ENCODE measurements at places on chromosomes 6 and 20.

- no peak for DNase-seq
Observed at GRCh38 chr6:22295145-22295544, 1.7 kb downstream of the PRL start.

- no peak for DNase-seq
Observed at GRCh38 chr6:126367849-126368248, 27.9 kb downstream of the CENPW start.

- no peak for DNase-seq
Observed at GRCh38 chr6:157547112-157547511, 166.1 kb downstream of the ZDHHC14 start.

DNA sequence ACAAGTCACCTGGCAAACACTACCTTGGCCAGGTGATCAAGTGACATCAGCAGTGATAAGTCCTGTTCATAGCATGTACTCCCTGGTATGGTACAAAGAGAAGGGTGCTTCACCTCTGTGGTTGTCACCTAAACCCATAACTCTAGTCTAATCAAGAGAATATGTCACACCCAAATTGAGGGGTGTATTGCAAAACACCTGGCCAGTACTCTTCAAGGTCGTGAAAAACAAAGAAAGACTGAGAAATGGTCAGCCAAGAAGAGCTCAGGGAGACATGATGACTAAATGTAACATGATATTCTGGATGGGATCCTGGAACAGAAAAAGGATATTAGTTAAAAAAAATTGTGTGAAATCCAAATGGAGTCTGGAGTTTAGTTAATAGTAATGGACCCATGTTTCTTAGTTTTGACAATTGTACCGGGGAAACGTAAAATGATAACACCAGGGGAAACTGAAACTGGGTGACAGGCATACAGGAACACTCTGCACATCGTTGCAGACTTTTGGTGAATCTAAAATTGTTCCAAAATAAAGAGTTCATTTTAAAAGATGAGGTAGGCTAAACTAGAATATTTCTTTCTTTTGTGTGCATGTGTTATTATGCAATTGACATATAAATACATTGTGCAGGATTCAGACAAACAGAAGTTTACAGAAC, 262.0 kb downstream of the CDC5L start:
- DNase-seq, result no peak

GRCh38 chr6:167455371-167455770, 130.5 kb downstream of the TTLL2 start:
- DNase-seq, result no peak

DNA sequence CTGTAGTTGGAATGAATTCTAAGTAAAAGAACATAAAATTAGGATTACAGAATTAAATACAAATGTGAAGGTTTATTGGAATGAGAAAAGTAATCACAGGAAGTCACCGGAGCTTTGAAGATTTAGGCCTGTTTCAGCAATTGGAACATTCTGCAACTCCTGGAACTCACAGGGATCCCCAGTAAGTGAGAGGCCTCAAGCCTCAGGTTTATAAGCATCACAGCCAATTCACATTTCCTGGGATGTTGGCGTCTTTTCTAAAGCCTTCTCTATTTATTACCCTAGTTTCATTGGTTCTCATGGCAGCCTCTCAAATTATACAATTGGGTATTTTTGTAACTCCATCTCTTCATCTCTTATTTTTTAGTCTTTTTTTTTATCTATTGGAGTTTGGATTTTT, 90.4 kb upstream of the HIVEP1 start:
- no peak for DNase-seq

- no peak for DNase-seq
Observed at GRCh38 chr20:33539129-33539528, 49.2 kb downstream of the CBFA2T2 start.

GRCh38 chr20:62860924-62861691, 514 bp downstream of the TCFL5 start:
- DNase-seq, result no peak

GRCh38 chr6:129140526-129140925, 257.6 kb downstream of the LAMA2 start:
- no peak for DNase-seq

GRCh38 chr6:43922426-43923375, 152.7 kb downstream of the VEGFA start:
- no peak for DNase-seq

DNA sequence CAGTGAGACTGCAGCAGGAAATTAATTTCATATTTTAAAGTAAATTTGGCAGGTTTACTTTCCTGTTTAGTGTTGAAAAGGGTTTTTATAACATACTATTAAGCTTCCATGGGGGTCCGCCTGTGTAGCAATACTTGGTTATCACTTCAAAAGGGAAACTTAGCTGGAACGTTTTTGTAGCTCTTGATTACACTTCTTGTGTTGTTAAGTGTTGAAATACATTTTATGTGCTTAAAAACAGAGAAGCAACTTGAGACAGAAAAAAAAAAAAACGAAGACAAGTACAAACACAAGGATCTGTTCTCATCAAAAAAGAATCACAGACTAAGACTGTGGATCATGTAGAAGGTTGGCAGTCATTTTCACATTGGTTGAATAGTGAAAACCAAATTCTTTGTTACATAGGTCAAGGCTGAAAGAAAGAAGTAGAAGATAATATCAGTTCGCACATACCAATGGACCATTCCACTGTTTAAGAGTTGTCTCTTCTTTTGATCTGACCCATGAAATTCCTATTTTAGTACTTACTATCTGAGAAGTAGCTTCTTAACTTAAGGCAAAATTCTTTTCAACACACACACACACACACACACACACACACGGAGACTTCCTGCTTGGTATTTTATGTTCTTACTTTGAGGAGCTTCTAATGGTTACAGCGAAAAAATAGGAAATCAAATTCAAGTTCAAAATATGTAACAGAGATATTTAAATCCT, 113.9 kb upstream of the SLC35B3 start:
- no peak for DNase-seq

Measured in iPS DF 19.7 (cell line).